ENCODE measurements at places on chromosomes 1 and 21.

GRCh38 chr1:174800216-174800851 lies 199.4 kb upstream of the CACYBP start:
- DNase-seq = no peak

DNA sequence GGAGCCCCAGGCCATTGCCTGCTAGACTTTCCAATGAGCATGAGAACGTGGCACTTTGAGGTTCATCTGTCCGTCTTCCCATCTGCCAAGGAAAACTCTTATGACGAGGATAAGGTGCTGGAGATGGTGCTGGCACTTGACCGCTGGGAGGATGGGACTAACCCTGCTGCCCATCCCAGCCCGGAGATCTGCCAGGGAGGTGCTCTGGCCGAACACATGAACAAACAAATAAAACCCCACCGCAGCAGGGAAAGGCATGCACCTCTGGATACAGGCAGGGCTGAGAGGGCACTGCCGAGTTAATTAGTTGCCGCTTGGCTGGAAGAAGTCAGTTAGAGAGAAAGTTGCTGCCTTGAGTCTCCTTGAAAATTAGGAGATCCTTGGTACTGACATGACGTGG lies 308.4 kb downstream of the AJAP1 start:
- no peak for DNase-seq

GRCh38 chr1:180953291-180954004 lies 40.8 kb downstream of the KIAA1614 start:
- DNase-seq = no peak

- no peak for DNase-seq
These were observed 150.8 kb downstream of the ETS2 start for GRCh38 chr21:38956521-38956855.

- DNase-seq = no peak
These were observed 8.2 kb upstream of the FMOD start for GRCh38 chr1:203359010-203359571.

Data from activated gamma-delta T cell treated with anti-CD3 and anti-CD28 coated beads, Interleukin-2, amount 50 U/mL, for 16 hours (primary cell).